ENCODE measurements at places on chromosomes 2 and 18. TPM values are rescaled to one million over a fixed set of nuclear protein-coding genes. Genes with fewer than 3 reads are reported as not detected.

GRCh38 chr2:7963787-7964186 lies 718.1 kb upstream of the ID2 start:
- DNase-seq = no peak
- H3K27ac ChIP-seq = no peak overlapping the region
- H3K36me3 ChIP-seq = no peaks in the 10 kb centered on the region
- no peaks in the 10 kb centered on the region for H3K27me3 ChIP-seq
- no peaks in the 10 kb centered on the region for H3K4me1 ChIP-seq

- peaks cover 18% of the 10 kb centered on the region for H3K36me3 ChIP-seq
- DNase-seq = no peak
- H3K4me1 ChIP-seq = no peaks in the 10 kb centered on the region
- no peaks in the 10 kb centered on the region for H3K27me3 ChIP-seq
These were observed 71.3 kb downstream of the PDK1 start for GRCh38 chr2:172627181-172627580.

PTCD3 gene
- total RNA-seq = 151 TPM

- DNase-seq = no peak
- H3K4me3 ChIP-seq = no peak overlapping the region
- no peak overlapping the region for H3K27ac ChIP-seq
These were observed 17.9 kb upstream of the OTOF start for GRCh38 chr2:26495705-26496297.

All from T-cell (primary cell).